Thyroid gland (tissue), 4 donors: ENCODE measurements at places on chromosomes 7 and 10.

DNA sequence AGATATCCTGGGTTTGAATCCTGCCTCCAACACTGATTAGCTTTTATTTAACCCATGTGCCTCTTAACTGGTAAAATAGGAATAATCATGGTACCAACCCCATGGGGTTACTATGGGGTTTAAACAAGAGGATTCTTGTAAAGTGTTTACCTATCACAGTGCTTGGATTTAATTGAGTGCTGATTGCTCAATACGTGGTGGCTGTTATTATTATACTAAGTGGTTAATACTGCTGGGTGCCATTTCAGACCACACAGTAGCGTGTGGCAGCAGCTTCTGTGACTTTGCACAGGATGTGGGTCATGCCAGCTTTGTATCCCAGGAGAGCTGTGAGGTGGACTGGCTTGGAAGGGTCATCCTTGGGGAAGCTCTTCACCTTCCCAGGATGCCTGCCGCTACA lies 177.2 kb downstream of the SEC23IP start:
- DNase-seq, result no peak

DNA sequence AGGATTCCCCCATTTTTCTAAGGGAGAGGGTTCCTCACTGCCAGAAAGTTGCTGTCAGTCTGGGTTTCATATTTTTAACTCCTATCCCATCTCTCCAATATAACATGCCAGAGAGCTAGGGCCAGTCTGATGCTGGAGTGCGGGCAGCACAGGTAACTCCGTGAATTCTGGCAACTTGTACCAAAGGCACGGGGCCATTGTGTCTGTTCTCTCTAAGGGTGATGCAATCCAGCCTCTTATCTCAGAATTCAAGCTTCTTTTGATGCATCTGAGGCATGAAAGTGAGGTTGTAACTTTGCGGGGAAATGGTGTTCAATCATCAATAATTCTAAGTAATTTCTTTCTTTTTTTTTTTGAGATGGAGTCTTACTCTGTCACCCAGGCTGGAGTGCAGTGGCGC lies 1074.4 kb downstream of the TYW1 start:
- peak; percentile 27 for DNase-seq

DNA sequence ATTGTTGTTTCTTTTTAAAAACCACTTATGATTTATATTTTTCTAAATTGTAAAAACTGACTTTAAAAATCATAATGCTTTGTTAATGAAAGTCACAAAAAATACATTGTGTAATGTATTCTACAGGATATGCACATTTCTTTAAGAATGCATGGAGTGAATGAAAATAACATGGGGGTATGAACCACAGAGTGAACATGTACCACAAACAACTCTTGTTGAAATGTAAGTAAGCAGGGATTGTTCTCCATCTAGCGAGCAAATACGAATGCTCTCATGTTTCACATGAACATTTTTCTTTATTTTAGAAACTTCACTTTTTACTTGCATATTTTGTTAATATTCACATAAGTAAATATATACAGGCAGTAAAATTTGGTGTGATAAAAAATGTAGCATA lies 35.6 kb upstream of the LAMB4 start:
- no peak for DNase-seq

- no peak for DNase-seq
These were observed 180.8 kb upstream of the CACNA2D1 start for GRCh38 chr7:82624337-82624736.

GRCh38 chr7:70016044-70016770 lies 417.9 kb downstream of the AUTS2 start:
- peak; percentile 11 for DNase-seq

DNA sequence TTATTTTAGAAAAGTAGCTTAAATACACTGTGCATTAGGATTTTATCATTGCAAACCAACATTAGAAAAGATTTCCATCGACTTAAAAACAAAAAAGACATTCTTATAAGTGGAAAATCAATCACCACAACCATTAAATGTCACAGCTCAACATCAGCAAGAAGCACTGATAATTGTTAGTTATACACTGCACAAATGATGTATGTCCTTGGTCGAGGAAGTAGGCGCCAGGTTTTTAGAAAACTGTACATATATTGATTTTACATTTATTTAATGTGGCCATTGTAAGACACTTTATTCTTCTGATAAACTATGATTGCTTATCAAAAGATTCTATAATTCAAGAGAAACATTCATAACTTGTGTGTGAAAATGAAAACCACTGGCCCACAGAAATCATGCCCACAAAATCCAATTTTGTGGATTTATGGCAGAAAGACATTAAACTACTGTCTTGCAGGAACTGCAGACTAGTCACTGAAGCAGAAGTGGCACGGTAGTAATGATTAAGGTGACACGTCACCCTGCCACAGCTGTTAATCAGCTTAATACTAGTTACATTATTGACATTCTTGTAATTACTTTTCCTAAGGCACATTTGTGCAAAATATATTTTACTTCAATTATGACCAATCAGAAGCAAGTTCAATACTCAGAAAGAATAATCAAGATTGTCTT lies 79.4 kb downstream of the VPS41 start:
- DNase-seq, result no peak

DNA sequence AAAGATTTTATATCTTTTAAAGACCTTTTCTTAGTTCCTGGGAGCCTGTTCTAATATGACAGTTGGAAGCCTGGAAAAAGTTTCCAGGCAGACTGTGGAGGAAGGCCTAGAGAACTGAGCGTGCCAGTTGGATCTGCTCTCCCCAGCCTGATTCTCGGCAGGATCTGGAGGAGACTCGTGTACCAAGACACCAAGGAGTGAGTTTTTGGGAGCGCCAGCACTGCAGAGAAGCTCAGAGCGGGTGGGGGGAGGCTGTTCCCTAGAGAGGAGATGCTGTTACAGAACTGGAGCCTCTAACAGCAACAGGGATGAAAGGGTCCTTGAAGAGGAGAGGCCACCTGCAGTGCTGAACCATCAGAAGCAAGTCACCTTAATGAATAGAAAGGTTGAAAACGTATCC lies 52.9 kb downstream of the LYZL2 start:
- DNase-seq, result no peak

DNA sequence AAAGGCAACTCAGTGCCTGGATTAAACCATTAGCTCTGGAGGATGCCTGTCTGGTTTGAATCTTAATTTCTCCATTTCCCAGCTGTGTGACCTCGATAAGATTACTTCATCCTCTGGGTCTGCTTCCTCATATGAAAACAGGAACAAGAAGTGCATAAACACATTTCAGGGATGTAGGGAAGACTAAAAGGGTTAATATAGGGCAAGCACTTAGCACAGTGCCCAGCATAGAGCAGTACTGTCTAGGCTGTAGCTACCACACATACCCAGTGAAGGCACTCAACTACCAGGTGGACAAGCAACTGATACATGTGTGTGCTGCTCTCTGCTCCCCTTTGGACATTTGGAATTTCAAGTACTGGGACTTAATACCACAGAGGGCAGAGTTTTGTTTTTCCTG lies 85.4 kb downstream of the KCNMA1 start:
- DNase-seq, result no peak

GRCh38 chr10:126252884-126253610 lies 135.2 kb downstream of the ADAM12 start:
- DNase-seq, result no peak

GRCh38 chr7:30923009-30923773 lies 11.5 kb downstream of the AQP1 start:
- DNase-seq, result peak; percentile 0

DNA sequence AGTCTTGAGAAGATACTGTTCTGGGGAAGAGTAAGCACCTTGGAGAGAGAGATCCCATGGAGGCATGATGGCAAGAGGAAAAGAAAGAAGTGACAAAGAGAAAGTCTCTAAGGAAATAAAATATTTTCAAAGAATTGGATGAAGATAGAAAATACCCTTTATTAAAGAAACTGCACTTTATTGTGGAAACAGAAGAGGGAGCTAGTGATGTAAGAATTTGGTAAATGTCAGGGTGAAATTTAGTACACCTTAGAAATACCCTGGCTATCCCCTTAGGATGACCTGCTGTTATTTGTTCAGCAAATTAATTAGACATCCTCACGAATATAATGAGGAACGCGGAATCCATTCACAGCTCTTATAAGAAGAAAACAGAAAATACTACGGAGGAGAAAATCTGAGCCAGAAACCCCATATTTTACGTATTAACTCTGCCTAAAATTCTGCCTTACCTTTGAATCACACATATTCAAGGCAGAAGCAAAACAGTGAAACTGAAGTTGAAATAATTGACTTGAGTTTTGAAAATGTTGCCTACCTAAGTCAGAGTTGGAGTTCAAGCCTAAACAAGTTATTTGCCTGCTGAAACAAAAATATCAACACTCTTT lies 90.7 kb downstream of the TFPI2 start:
- no peak for DNase-seq

- DNase-seq, result no peak
These were observed 29.0 kb upstream of the PRSS1 start for GRCh38 chr7:142720172-142720773.

GRCh38 chr10:88557658-88558057 lies 25.5 kb downstream of the RNLS start:
- no peak for DNase-seq

DNA sequence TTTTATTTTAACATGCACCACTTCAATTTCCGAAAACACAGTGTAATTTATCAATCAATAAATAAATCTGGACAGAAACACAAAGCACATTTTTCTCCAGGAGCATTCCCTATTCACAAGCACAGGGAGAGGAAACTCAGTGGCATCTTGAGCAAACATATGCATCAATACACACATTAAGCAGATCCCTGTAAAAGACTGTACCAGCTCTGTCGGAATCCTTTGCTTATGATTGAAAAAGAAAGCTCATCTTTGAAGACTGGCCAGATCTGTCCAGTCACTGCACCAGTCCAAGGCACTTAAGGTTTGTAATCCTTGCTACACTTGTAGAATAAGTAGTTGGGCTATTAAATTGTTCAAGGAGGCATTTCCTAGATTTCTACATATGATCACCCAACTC lies 343.9 kb downstream of the BMPER start:
- no peak for DNase-seq

GRCh38 chr10:130137090-130137448 lies 878 bp downstream of the GLRX3 start:
- DNase-seq, result no peak

DNA sequence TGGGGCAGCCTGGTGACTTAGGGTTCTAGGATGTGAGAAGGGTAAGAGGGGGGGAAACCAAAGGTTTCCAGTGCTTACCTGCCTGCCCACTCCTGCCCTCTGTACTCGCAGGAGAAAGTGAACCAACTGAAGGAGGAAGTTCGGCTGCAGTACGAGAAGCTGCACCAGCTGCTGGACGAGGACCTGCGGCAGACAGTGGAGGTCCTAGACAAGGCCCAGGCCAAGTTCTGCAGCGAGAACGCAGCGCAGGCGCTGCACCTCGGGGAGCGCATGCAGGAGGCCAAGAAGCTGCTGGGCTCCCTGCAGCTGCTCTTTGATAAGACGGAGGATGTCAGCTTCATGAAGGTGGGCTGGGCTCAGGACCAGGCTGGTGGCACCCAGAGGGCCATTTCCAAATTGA lies 10.7 kb downstream of the TRIM8 start:
- no peak for DNase-seq
